Stimulated activated CD8-positive, alpha-beta memory T cell treated with anti-CD3 and anti-CD28 coated beads, Interleukin-2, amount 100 ng/mL, for 1 hour (primary cell): ENCODE measurements at places on chromosomes 6 and 20.

- DNase-seq, result no peak
These were observed 33.1 kb downstream of the RAB44 start for GRCh38 chr6:36730424-36731380.

DNA sequence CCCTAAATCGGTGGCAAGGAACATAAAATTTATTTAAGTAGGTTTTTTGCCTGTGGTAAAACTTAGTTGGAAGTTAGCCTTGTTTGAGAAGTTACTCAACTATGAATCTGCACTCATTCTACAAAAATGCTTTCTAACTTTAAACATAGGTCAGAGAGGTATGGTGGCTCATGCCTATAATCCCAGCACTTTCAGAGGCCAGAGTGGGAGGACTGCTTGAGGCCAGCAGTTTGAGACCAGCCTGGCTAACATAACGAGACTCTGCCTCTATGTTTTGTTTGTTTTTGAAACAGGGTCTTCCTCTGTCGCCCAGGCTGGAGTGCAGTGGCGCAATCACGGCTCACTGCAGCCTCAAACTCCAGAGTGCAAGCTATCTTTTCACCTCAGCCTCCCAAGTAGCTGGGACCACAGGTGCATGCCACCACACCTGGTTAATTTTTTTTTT is 16.2 kb downstream of the USP49 start:
- no peak for DNase-seq

DNA sequence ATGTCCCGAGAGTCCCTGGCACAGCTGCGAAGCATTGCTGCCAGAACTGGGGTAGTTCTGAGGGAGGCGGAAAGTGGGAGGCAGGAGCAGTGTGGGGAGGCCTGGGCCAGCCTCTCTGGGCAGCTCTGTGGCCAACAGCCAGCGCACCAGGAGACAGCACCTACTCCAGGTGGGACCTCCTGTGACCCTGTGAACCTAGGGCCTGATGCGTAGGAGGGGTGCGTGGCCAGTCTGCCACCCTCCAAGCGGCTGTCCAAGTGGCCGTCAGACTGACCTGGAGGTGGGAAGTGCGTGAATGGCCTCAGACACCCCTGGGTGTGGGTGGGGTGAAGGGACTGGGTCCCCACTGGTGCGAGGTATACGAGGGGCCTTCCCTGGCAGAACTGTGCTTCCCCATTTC is 15.5 kb downstream of the SS18L1 start:
- DNase-seq, result no peak

DNA sequence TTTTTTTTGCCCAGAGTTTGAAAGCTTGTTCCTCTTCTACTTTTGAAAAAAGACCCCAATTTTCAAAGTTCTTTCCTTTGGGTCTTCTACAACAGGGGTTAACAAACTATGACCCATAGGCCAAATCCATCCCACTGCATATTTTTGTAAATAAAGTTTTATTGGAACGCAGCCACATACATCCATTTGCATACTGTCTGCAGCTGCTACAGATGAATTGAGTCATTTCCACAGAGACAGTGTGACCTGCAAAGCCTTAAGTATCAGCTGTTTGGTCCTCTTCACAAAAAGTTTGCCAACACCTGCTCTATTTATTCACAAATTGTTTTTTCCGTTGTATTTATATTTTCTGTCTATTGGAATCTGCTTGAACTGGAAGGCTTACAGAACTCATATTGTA is 189.2 kb downstream of the TBC1D7 start:
- DNase-seq, result no peak

DNA sequence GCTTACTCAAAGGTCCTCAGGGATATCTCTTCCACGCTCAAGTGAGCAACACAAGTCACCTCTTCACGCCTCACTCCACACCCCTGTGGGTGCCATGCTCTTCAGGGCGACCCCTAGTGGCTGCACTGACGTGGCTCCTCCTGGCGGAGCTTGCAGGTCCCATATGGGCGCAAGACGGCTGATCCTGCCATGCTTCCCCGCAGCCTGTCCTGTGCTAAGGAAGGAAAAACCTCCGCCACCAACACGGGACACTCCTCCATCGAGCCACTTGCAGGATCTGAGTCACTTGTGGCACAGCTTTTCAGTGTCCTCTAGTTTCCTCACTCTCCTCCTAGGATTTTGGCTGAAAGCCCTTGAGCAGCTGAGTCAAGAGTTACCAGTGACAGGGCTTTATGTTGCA is 90.7 kb downstream of the KHDC1L start:
- DNase-seq, result no peak

GRCh38 chr20:12531626-12532025 is 477.1 kb upstream of the SPTLC3 start:
- no peak for DNase-seq

GRCh38 chr6:104990085-104990484 is 33.2 kb downstream of the LIN28B start:
- DNase-seq, result no peak

DNA sequence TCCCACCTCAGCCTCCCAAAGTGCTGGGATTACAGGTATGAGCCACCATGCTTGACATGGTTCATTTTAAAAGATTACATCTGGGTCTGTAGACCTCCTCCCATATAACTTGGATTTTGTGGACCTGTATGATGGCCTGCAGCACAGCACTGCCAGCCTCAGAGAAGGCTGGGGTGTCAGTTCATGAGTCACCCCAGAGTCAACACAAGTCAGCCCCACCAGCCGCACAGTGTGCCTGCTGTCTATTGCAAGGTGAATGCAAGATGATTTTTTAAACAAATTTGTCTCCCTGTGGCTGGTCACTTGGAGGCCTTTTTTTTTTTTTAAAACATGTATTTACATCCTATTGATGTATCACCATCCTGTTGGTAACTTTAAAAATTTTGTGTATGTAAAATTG is 76.7 kb downstream of the RREB1 start:
- no peak for DNase-seq

- DNase-seq, result no peak
These were observed 107.4 kb upstream of the ASCC3 start for GRCh38 chr6:100988391-100988984.

DNA sequence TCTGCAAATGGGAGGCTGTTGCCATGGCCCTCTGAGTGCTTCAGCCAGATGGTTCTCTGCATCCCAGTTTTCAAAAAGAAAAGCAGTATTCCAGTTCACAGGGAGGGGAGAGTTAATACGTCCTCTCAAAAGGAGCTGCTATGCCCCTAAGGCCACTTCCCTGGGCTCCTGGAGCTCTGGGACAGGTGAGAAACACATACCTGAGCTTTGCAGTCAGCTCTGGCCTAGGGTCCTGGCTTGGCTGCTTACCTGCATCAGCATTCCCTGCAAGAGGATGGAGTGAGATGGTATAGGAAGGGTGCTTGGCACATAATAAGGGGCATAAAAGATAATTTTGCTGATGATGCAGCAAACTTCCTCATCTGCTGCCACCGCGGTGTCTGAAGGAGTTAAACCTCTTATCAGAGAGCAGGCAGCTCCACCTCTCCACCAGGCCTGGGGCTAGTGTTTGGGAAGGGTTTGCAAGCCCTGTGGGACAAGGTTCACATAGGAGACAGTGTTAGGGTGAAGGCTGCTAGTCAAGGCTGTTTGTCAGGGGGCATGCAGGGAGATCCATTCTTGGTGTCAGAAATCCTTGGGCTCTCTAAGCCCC is 62.7 kb downstream of the SLC24A3 start:
- DNase-seq, result no peak

DNA sequence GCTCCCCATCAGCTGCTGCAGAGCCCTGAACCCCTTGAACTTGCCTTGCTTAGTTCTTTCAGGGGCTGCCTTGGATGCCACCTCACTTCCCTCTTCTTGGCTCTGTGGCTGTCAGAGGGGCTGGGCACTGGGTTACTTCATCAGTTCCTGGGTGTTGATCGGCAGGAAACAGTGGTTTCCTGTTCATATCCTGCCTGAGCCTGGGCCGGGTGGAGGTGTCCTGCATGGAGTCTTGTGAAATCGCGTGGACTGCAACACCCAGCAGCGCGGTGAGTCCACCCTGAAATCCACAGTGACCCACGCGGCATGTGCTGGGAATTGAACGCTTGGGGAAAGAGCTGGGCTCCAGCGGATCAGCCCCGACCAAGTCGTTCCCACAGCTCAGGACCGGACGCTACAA is 97.5 kb downstream of the CDH26 start:
- peak; percentile 22 for DNase-seq

GRCh38 chr6:100309174-100309573 is 155.5 kb downstream of the SIM1 start:
- no peak for DNase-seq

DNA sequence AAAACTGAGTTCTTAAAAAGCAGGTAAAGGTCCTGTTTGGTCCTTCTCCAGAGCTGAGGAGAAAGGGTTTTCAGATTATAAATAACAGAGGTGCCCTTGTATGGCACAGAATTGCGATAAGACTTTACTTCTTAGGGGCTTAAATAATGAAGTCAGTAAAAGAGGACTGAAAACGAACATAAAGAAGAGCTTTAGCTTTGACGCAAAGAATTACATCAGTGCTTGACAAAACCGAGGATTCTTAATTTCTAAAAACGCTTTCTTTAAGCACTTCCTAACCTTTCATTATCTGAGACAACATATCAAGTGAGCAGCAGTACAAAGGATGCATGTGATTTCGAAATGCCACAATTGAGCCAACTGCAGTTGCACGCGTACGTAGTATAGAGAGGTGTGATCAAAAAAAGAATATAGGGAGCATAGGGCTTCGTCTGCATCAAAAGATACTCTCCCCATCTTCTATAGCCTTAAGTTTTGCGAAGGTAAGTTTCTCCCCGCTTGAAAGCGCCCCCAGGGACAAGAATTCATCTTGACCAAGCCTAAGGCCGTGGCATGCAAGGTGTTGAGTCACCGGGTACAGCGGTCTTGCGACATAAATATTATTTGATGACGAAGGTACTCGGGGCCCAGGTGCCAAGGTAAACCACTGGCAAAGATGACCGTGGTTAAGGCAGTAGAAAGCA is 778 bp upstream of the LOC128125822 start:
- DNase-seq, result peak; percentile 6

- no peak for DNase-seq
These were observed 35.0 kb downstream of the BPIFB1 start for GRCh38 chr20:33318096-33318429.

DNA sequence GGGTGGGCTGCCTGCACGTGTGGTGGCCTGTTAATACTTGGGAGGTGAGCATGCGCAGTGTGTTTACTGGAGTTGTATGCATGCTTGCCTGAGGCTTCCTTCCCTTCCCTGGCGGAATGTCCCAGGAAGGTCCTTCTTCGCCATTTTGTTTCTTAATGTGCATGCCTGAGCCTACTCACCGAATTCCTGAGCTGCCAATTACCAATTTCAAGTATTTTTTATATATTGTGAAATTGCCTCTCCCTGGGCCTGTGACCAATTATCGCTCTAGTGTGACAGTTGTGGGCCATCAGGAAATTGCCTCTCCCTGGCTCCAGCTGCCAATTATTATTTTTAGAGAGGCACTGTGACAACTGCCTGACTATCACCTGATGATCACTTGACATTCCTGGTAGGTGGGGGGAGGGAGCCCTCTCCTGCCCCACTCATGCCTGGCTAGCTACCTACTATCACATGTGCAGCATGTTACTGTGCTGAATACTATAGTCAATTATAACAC is 70.0 kb downstream of the FAM50B start:
- DNase-seq, result no peak

GRCh38 chr6:89116702-89117101 is 1.2 kb downstream of the SRSF12 start:
- DNase-seq, result no peak

- peak; percentile 15 for DNase-seq
These were observed 136.3 kb downstream of the ZMYND8 start for GRCh38 chr20:47220161-47220582.

GRCh38 chr20:46333161-46333991 is 25.1 kb upstream of the CDH22 start:
- no peak for DNase-seq

DNA sequence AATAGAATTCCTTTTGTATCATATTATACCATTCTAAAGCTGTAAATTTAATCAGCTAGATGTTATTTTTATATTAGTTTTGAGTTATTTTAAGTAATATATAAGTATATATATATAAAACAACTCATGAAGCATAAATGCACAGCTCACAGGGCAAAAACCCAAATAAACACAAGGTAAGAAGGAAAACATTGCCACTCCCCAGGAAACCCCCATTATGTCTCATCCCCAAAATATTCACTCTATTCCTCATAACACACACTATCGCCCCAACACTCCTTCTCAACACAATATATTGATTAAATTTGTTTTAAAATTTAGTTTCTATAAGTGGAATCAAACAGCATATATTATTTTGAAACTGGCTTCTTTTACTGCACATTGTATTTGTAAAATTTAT is 98.6 kb upstream of the FAM83B start:
- no peak for DNase-seq

DNA sequence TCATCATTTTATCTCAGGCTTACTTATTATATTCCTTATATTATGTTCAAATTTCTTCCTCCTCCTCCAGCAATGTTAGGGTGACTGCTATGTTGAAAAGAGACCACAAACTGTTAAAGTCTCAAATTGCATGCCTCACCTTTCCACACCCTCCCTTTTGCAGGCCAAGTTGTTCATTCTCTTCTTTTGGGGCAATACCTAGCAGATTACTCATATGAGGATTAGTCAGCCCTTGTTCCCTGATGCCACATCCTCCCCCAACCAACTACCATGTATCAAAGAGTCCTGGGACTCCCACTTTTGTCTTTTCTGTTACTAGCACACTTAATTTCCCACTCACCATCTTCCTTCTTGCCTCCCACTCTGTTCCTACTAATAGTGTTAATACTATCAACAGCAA is 434.7 kb downstream of the BCKDHB start:
- no peak for DNase-seq

- DNase-seq, result no peak
These were observed 904 bp downstream of the MDFI start for GRCh38 chr6:41638935-41639808.

DNA sequence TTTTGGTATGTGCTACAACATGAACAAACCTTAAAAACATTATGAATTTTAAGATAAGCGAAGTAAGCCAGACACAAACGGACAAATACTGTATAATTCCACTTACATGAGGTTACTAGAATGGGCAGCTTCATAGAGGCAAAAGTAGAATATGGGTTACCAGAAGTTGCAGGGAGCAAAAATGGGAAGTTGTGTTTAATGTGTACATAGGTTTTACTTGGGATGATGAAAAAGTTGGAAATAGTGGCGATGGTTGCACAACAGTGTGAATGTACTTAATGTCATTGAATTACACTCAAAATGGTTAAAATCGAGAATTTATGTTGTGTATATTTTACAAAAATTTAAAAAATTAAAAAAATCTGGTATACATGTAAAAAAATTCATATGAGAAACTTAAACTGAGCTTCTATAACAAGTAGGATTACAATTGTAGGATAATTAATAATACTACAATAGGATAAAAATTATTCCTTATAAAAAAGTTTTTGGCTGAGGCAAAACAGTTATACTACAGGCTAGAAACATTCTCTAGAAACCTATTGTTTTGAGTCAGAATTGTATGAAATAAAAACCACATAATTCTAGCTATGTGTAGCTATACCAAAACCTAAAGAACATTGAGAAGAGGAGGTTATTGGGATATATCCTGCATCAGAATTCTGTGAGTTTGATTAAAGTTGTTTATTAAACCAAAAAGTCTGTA is 24.8 kb upstream of the DYNLRB1 start:
- no peak for DNase-seq
